ENCODE measurements at places on chromosomes 11 and 22.

DNA sequence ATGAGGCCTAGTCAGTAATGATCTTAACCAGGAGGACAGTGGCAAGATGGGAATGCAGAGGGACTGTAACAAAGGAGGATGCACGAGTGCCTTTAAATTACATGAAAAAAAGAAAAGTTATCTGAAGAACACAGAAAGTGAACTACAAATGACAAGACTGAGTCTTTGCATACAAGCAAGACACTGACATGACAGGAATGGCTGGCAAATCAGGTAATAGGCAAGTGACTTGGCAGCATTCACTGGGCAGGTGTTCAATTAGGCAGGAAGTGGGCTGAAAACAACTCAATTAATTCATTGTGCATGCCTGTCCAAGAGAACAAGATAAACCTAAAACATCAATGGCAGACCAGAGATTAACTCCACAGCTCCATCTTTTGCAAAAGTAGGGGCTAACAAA lies 24.0 kb downstream of the SMCO4 start:
- no peak for ATAC-seq

DNA sequence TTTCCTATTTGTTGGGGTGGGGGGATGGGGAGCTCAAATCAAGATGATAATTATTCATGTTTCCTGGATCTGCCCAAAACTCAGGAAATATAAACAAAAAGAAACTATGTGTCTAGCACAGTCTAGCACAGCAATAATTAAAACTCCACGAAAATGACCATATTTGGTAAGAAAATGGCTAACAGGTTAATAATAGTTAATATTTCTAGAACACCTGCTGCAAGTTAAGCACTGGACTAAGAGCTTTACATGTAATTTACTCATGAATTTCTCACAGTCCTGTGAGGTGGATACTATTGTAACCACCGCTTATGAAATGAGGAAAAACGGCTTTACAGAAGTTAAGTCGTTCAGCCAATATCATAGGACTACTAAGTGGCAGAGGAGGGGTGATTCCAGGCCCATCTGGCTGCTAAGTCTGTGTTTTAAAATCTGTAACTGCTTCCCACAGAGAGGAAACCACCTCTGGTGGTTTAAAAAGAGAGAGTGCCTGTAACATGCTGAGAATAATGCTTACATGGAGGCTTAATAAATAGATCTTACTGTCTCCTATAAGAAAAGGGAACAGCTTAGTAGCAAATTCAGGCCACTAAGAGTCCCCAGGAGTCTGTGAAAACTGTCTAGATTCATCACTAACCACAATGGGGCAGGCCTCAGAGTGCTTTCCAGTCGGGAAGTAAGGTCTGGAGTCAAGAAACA lies 11.0 kb upstream of the AMOTL1 start:
- no peak for ATAC-seq

GRCh38 chr11:102716527-102716926 lies 8.2 kb downstream of the MMP8 start:
- no peak for ATAC-seq

- ATAC-seq: no peak
Observed at GRCh38 chr11:36696550-36696949, 98.5 kb upstream of the RAG2 start.

DNA sequence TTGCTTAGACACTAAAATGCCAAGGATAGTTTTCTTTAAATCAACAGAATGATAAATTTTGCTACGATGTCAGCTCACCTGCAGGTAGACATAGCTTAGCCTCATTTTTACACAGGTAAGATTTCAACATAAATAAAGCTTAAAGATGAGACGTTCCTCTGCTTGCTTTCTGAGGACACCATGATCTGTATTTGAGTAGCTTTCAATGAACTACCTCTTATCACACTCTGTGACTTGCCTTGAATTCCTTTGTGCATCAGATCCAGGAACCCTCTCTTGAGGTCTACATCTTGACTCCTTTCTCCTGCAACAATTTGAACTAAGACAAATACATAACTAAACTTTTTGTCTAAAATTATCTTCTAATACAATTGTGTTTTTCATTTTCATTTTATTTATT lies 26.1 kb upstream of the OR8I2 start:
- no peak for ATAC-seq

DNA sequence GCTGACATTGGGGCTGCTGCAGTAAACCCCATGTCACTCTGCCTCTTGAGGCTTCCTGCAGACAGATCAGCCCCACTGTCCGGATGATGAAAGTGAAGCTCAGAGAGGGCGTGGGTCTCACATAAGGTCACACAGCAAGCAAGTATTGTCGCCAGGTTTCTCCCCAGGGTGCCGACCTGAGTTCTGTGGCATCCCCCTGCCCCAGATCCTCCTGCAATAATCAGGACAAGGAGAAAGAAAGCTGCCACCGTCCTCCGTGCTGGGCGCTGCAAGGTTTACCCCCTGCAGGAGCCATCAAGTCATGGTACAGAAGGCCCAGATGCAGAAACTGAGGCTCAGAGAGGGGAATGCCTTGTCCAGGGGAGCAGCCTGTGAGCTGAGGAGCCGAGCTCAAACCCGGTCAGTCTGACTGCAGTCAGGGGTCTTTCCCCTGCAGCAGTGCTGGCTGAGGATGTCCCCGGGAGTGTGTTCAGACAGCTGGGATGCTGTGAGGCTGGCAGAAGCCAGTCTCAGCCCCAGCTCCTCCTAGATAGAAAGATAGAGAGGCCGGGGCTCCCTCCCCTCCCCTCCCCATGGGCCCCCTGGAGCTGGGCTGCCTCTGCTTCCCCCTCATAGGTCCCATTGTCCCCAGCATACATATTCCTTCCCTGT lies 13.2 kb downstream of the EMID1 start:
- ATAC-seq: no peak

GRCh38 chr22:19401483-19401882 lies 30.1 kb downstream of the HIRA start:
- ATAC-seq: no peak

DNA sequence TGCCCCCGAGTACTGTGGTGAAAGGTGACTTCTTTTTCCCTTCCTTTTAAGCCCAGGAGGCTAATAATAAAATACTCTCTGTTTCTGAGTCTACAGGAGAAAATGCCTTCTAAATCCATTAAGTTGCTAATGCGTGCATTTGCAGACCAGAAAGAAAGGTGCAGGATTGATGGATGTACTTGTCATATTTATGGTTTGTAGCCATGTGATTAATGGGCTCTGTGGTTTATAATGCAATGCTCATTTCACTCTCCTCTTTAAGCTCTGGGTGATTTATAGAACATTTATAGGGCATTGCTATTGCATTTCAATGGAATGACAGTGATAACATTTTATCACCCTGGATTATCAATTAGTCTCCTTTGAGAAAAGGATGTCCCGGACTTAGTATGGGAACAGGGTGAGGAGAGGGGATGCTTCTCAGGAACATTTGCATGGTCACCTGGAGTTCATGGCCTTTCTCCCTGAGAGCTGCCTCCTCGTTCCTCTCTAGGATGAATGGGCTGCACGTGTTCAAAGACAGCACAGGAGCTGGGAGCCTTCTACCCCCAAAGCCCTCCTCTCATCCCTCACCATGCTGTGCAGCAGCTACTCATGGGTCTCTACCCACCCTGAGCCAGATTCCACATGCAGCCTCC lies 82.8 kb upstream of the HMGXB4 start:
- no peak for ATAC-seq

DNA sequence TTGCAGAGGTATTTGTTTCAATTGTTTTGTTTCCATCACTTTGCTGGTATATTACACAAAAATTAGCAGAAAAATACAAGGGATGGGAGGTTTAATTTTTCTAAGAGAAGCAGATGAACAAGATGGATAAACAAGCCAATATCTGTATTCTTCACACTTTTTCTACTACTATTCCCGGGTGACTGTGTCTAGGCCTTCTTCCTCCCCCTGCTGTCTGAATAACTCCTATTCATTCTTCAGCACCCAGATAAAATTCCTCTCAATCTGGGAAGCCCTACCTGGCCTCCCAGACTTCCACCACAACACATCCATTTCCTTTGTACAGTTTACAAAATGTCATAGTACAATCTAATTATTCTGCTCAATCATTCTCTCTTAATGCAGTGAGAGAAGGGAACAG lies 666.6 kb upstream of the TENM4 start:
- no peak for ATAC-seq

DNA sequence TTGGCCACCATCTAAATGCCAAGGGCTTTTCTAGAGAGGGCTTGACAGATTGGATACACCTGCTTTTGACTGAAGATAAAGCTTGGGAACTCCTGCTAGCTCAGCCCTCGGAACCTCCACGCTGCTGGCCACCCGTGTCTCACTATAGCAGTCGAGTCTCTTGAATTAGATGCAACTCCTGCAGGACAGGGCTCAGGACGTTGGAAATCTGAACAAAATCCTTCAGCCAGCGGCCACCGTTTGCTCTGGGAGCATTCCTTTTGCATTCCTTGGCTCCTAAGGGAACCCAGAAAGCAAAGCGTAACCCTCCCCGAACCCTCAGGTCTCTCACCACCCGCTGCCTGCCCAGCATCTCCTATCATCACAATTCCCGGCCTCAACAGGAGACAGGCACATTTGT lies 77.8 kb downstream of the GRIK4 start:
- ATAC-seq: no peak

GRCh38 chr11:118417801-118418200 lies 16.4 kb downstream of the ATP5MG start:
- ATAC-seq: no peak

- no peak for ATAC-seq
Observed at GRCh38 chr22:24706732-24707469, 67.6 kb downstream of the PIWIL3 start.

GRCh38 chr11:95254131-95254704 lies 23.2 kb upstream of the SESN3 start:
- peak; percentile 99 for ATAC-seq

- no peak for ATAC-seq
Observed at GRCh38 chr11:10911907-10912306, 54.1 kb upstream of the ZBED5 start.

DNA sequence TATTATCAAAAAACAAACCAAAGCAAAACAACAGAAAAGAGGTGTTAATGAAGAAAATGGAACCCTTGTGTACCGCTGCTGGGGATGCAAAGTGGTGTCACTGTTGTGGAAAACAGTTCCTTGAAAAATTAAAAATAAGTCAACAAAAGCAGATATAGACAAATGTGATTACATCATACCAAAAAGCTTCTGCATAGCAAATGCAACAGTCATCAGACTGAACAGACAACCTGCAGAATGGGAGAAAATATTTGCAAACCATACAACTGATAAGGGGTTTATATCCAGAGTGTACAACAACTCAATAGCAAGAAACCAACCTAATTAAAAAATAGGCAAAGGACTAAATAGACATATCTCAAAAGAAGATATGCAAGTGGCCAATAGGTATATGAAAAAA lies 22.9 kb upstream of the CARS1 start:
- no peak for ATAC-seq
